ENCODE measurements at places on chromosomes 5 and 9.

DNA sequence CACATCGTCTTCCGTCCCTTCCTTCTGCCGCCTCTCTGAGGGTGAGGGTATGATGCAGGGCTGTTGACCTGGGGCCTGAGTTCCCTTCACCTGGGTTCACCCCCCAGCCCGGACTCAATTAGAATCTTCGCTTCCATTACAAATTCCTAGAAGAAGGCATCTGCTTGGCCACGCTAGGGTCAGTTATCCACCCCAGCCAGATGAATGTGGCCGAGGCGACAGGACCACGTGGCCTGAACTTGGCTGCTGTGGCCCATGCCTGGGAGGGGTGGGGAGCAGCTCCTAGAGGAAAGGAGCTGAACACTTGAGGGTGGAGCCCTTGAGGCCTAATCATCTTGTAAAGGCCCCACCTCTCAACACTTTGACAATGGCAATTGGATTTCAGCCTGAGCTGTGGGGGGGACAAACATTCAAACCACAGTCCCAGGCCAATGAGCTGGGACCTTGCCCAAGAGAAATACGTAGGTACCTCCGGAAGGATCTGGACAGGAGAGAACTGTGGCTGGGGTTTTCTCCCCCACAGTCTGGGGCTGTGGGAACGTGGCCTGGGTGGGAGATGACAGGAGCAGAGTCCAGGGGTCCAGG, 90.6 kb upstream of the ADAMTS2 start:
- no peak for DNase-seq

GRCh38 chr5:124866355-124867136, 120.1 kb upstream of the ZNF608 start:
- DNase-seq: no peak

- no peak for DNase-seq
Measured at GRCh38 chr9:32957358-32957757, 44.1 kb downstream of the APTX start.

- DNase-seq: no peak
Measured at GRCh38 chr5:102777099-102777498, 22.0 kb downstream of the PAM start.

- DNase-seq: no peak
Measured at GRCh38 chr9:136080716-136081112, 14.4 kb downstream of the NACC2 start.

- no peak for DNase-seq
Measured at GRCh38 chr9:127300886-127301447, 36.4 kb downstream of the GARNL3 start.

GRCh38 chr9:35027860-35028259, 38.3 kb downstream of the DNAJB5 start:
- DNase-seq: no peak

DNA sequence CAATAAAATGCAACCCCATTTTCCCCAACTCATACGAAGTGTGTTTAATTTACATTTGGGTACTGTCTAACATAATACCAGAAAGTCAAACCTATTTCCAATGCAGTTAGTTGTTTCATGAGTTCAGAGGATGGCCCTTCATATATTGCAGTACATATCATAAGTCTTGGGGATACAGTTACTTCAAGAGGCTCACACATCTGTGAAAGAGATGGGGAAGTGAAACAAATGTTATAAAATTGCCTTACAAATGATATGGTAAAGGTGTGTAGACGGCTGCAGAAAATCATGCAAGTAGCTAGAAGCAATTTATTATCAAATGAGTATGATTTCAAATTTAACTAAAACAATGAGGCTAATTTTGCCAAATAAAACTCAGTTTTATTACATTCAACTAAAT, 219.0 kb upstream of the CDH12 start:
- no peak for DNase-seq

DNA sequence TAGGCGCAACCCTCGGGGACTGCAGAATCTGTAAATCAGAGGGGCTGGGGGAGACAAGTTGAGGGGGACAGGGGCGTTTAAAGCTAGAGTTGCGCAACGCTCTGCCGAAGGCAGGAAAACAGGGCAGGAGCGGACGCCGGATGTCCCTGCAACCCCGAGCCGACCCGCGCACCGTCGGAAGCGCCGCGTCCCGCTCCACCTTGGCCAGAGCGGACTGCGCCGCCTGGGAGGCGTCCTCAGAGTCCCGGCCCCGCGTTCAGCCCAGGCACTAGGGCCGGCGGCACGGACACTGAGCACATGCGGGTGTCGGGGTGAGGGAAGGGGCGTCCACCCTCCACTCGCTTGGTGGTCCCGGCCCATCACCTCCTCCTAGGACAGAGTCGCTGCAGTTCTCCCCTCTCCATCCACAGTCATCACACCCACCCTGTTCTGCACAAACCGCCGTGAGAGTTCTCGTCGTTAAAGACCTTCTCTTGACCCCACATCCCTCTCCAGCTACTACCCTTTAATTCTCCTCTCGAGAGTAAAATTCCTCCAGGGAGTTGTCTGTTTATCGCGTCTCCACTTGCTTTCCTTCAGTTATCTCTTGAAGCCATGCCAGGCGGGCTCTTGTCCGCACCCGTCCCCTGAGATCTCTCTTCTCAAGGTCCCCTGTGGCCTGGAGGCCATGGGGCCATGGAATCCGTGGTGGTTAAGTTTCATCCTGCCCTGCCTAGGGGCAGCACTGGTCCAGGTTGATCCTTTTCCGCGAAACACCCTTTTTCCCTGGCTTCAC, 796 bp upstream of the PDLIM7 start:
- DNase-seq: no peak

- DNase-seq: no peak
Measured at GRCh38 chr9:79698967-79699366, 127.2 kb downstream of the TLE4 start.

- no peak for DNase-seq
Measured at GRCh38 chr5:68476854-68477253, 261.3 kb downstream of the PIK3R1 start.

- DNase-seq: no peak
Measured at GRCh38 chr5:53099546-53099945, 10.0 kb downstream of the MOCS2 start.

- no peak for DNase-seq
Measured at GRCh38 chr5:116038817-116039216, 6.5 kb downstream of the ARL14EPL start.

GRCh38 chr5:120528609-120529008, 64.5 kb downstream of the PRR16 start:
- DNase-seq: no peak

DNA sequence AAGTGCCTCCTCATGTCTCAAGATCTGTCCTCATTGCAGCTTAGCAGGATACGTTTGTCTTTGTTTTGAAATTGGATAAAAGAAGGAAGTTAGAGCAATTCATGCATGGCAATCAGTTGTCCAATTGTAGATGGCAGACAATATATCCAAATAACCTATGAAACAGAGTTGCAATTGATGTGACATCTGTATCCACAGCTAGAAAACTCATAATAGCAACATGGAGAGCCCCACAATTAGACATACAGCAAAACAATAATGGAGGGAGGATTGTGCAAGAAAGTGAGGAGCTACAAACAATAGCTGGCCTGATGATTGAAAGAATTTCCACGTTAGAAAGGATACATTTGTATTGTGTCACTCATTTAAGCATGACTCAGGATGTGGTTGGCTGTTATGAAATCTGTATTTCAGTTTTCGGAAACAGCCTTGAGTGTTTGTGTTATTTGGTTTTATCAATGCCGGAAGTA, 132.0 kb downstream of the FAM174A start:
- peak; percentile 88 for DNase-seq

- DNase-seq: no peak
Measured at GRCh38 chr9:21523021-21524014, 41.2 kb upstream of the IFNE start.

DNA sequence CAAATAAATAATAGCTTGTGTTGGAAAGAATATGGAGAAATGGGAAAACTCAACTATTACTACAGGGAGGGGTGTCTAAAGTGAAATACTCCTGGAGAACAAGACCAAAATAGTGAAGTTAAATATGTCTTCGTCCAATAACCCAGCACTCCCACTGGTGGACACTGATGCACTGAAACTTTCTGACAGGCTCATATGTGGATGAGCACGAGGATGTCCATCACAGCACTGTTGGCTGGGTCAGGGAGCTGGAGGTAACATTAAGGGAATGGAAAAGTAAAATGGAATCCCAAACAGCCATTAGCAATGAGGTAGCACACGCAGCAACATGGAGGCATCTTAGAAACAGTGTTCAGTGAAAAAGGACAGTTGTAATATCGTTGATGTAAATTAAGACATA, 86.5 kb downstream of the LMNB1 start:
- DNase-seq: no peak

DNA sequence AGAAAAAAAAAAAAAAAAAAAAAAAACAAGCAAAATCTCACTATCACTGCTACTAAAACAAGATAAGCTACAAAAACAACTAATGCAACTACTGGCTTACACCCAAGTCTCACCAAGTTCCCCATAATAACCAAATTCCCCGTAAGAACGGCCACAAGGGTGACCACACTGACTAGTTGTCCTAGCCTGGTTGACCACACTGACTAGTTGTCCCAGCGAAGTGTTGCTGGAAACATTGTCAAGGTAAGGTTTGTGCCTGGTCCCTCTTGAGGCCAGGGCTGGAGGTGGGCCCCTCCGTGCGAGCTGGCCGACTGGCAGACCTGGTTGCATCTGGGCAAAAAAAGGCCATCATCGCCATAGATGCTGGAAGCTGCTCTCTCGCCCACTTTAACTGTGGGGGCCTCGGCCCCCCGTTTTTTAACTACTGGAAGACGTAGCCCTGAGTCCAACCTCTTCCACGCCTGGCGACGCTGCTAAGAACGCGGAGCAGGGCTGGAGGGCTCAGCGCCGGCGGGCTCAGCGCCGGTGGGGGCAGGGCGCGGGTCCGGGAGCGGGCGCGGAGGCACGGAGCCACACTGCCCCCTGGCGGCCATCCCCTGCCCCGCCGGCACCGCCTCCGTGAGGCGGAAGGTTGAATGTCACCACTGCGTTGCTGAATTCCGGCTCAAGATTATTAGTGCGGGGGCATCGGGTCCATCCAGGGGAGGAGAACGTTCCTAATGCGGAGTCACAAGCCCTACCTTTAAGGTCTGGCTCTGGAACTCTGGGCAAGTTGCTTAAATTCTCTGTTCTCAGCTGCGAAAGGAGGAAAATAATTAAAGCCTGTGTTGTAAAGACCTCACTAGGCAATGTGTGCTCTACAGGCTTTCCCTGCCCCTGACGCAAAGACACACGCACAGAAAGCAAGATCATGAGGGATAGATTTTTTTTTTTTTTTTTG, 84.0 kb downstream of the HSD17B3 start:
- peak; percentile 92 for DNase-seq

- peak; percentile 88 for DNase-seq
Measured at GRCh38 chr5:132363431-132364112, 5.9 kb upstream of the SLC22A5 start.

- DNase-seq: no peak
Measured at GRCh38 chr9:131690941-131691573, 48.8 kb downstream of the RAPGEF1 start.

DNA sequence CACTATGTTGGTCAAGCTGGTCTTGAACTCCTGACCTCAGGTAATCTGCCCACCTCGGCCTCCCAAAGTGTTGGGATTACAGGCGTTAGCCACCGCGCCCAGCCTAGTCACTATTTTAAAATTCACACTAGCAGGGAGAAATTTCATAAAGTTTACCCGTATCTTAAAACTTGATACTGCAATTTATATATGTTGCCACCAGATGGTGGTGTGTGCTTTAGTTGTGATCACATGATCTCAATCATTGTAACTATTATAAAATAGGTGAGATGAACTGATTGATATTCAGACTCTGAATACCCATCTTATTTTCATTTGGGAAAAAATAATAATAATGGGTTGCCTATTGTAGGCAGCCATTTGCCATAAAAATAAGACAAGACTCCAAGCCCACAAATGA, 1330.4 kb upstream of the WWC1 start:
- DNase-seq: no peak

- DNase-seq: no peak
Measured at GRCh38 chr5:33936381-33937016, at the start of gene RXFP3. RXFP3 (plus strand) TSS chr5:33936386; CDS start chr5:33936741, 355 bp downstream.

GRCh38 chr5:131206772-131207171, 36.0 kb downstream of the LYRM7 start:
- DNase-seq: no peak
